ENCODE measurements at places on chromosomes 5 and 9.

GRCh38 chr5:179275381-179275878, 69.8 kb downstream of the ADAMTS2 start:
- DNase-seq: no peak

- no peak for DNase-seq
These were observed 56.5 kb upstream of the TESK1 start for GRCh38 chr9:35548571-35548970.

- no peak for DNase-seq
These were observed 582.4 kb upstream of the C9orf72 start for GRCh38 chr9:28155671-28156070.

DNA sequence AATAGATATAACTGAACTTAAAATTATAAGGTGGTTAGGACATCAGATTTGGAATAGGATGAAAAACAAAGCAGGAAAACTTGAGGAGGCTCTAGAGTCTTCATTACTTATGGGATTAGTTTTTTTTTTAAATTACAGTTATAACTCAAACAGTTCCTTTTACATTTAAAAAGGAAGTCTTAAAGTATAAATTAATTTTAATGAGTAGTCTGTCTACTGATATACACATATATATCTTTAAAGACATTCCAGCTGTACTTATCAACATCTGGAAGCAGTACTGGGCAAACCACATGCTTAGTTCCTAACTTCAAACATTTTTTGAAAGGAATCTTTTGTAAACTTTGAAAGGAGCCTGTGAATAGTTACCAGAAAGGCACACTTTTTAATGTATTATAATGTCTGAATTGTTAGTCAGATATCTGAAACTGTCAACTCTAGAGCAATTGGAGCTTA, 6.0 kb downstream of the ACTBL2 start:
- DNase-seq: no peak

GRCh38 chr9:86665416-86665815, 281.9 kb downstream of the GAS1 start:
- no peak for DNase-seq

DNA sequence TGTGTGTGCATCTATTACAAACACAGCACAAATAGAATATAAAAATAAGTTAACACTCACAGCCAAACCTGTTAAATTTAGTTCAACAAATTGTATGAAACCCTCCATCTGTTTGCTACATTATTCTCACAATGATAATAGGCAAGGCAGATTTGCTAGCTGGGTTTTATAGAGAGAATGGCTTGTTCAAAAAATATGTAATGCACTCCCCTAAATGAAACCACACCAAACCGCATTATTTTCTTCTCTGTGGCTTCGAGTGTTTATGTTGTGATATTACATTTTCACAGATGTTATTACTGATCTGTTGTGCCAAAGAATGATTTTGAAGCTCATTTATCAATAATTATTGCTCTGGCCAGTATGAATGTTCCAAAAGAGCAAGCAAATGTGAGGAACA, 92.9 kb downstream of the SPATA31D1 start:
- no peak for DNase-seq

GRCh38 chr9:73121375-73121935, 30.2 kb upstream of the ANXA1 start:
- no peak for DNase-seq

GRCh38 chr9:132878695-132879456, at the start of gene SPACA9:
Gene SPACA9 (plus strand): TSS chr9:132878898. CDS start chr9:132883948, 5,050 bp downstream.
- DNase-seq: no peak

DNA sequence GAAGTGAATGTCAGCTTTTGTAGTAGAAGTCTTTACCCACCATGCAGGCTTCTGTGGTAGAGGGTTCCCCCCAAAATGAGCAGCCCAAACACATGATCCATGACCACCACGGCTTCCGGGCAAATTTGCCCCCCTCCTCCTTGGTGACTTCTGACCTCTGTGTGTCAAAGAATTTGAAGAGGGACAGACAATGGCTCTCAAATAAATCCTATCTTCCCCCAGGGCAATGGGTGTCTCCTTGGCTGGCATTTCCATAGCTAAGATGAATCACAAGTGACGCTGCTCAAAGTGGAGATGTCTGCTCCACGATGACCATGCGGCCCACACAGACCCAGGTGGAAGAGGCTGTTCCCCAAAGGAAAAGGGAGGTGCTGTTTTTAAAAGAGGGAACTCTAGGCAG, 30.2 kb upstream of the BOD1 start:
- DNase-seq: no peak

DNA sequence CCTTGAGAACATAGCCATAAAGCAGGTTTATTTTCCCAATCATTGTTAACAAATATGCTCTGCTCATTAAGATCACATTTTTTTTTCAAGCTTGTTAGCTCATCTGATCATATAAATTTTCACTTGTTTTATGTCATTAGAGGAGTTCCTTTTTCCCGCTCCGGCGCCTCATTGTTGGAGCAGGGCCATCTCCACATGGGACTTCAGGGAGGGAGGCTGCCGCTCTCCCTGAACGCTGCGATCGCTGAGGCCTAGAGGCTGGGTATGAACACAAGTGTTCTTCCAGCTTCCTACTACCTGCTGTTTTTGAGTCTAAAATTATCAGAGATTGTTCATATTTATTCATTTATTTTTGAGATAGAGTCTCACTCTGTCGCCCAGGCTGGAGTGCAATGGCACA, 246.9 kb downstream of the MPDZ start:
- no peak for DNase-seq

DNA sequence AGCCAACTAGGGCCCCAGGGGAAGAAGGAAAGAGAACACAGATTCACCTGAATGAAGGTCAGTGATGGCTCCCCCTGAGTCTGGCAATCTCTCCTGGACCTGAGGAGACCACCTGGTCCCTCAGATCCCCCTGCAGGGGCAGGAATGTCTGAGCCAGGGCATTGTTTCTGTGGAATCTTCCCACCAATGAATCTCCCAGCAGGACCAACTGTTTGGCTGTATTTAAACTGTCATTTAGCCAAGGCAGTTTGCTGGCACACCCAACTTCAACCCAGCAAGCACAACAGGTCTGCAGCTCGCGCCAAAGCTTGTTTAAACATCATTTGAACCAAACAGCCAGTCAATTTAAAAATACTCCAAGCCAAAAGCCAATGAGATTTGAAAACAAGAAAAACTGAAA, 92.6 kb downstream of the SH3TC2 start:
- DNase-seq: no peak

DNA sequence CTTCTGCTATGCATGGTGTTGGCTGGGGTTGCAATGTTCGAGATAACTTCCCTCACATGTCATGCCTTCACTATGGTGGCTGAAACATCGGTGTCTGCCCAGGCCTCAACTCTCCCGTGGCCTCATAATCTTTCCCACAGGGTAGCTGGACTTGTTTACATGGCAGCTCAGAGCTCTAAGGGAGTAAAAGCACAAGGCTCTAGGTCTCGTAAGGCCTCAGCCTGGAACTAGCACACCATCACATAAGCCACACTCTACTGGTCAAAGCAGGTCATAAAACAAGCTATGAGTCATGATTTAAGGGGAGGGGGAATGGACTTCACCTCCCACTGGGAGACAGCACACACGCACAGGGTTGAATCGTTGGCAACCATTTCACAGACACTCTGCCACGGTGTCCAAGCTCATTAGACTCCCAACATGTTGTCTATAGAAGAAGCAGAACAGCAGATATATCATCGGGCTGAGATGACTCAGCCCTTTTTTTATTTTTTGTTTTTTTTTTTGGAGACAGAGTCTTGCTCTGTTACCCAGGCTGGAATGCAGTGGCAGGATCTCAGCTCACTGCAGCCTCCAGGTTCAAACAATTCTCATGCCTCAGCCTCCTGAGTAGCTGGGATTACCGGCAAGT, 66.8 kb upstream of the IL17B start:
- DNase-seq: no peak

DNA sequence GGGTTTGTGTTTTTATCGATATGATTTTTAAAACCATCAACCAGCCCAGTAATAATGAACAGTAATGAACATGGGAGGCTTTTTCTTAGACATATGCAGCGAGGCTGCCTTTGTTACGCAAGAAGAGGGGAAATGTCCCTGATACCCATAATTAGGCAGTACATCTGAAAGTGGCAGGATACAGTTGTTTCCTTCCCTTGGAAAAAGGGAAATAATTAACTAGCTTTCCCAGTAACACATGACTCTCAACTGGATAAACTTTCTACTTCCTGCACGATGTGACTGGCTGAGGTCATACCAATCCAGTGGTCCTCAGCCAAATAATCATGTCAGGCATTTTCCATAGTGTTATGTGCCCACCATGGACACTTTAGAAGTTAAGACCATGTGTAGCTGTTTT, 431.6 kb upstream of the C9orf72 start:
- DNase-seq: no peak

DNA sequence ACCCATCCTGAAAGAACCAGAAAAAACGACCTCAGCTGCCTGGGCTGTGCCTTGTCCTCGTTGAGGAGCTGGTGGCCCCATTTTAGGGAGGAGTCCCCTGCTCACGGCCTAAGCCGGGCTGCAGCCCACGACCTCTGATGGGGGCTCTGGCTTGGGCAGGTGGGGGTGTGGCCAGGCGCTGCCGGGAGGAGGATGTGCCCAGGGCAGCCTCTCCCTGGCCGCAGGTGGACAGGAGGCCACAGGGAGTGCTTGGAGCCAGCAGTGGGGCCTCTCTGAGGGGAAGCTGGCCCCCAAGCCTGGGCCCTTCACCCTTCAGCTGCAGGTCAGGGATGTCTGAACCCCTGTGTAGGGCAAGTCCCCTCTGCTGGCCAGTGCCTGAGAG, 2.5 kb downstream of the DIPK1B start:
- DNase-seq: no peak

GRCh38 chr5:111461255-111461671, 51.1 kb downstream of the STARD4 start:
- DNase-seq: no peak

DNA sequence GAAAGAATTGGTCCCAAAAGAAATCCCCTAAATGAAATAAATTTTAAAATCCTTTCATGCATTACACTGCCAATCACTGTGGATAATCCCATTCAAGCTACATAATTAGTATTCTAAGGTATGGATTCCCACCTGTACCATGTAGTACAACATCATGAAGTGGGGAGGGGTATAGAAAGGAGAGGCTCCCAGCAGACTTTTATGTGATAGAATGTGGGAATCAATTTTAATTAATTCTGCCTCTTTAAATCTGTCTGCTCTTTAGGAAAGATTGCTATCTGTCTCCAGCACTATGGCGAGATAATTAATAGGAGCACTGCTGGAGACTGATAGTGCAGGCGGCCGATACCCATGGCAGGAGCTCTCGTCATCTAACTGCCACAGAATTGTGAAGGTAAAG, 95.4 kb downstream of the CDH12 start:
- DNase-seq: no peak

DNA sequence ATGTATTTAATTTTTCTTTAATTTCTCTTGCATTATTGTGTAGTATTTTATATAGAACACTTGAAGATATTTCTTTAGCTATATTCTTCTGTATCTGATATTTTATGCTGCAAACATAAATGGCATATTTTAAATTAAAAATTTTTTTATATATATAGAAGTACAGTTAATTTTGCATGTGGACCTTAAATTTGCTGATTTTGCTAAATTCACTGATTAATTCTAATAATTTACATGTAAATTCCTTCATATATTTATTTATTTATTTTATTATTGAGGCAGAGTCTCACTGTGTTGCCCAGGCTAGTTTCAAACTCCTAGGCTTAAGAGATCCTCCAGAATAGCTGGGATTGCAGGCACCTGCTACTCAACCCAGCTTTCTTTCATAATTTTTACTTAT, 276.9 kb downstream of the PRR16 start:
- DNase-seq: no peak

DNA sequence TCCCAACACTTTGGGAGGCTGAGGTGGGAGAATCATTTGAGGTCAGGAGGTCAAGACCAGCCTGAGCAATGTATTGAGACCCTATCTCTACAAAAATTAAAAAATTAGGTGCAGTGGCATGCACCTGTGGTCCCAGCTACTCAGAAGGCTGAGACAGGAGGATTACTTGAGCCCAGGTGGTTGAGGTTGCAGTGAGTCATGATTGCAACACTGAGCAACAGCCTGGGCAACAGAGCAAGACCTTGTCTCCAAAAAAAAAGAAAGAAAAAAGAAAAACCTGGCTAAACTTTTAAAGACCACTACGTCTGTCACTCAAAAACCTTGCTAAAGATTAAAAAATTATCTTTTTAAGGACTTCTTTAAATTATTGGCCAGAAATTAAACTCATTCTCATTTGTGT, 59.8 kb upstream of the ABCA1 start:
- DNase-seq: no peak

DNA sequence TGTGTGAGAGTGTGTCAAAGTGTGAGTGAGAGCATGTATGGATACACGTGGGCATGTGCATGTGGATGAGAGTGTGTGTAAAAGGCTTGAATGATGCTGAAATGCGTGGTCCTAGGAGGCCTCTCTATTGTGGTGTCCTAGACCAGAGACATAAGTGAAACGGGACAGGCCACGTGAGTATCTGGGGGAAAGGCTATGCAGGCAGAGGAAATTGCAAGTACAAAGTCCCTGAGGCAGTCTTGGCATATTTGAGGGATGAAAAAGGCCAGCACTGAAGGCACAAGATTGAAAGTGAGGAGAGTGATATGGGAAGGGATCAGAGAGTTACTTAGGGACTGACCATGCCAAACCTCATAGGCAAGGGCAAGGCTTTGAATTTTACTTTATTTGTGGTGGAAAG, 67.2 kb upstream of the CCDC152 start:
- DNase-seq: no peak

DNA sequence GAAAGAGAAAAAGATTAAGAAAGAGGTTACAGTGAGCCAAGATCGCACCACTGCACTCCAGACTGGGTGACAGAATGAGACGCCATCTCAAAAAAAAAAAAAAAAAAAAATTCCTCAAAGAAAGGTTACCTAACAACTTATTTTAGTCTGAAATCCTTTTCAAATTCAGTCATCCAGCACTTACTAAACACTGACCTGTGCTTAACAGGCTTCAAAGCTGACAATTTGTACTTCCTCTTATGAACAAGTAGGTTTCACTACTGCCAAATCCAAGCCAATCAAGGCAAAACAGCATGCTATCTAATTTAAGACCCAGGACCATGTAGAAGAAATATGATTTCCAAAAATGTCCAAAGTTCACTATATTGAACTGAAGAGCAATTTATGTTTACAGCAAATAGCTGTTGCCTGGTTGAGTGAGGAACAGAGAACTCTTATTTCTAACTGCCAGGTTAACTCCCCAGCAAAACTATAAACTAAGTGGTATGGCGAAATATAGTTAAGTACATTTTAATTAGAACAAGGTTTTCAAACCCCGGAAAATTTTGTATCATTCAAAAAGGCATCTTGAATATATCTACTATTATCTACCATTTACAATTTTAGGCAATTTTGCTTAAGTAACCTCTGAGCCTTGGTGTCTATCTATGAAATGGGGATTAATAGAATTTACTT, 13.4 kb downstream of the PWWP2A start:
- no peak for DNase-seq

DNA sequence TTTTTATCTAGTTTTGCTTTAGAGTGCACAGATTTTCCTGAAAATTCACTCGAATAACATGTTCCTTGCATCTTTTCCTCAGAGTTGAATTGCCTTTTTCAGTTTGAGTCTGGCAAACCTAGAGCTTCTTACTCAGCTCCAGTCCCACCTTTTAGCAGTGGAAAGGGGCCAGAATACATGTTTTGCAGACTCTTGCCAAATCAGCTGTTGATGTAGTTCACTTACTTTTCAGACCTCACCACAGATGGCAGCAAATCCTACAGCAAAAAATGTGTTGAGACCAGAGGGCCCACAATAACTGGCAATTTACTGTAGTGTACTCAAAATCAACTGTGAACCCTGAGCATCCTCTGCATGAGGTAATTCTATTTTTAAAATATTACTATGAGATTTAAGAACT, 545.2 kb upstream of the ACO1 start:
- no peak for DNase-seq

GRCh38 chr9:110728058-110728457, 59.5 kb downstream of the MUSK start:
- no peak for DNase-seq
